ENCODE measurements at places on chromosomes 3 and 15.
A peak's percentile ranks its signal among the peaks of the same experiment; 100 is the strongest.

GRCh38 chr15:74807282-74807681 lies 5.4 kb upstream of the LMAN1L start:
- DNase-seq: no peak

- DNase-seq: no peak
Measured at GRCh38 chr3:105347625-105348302, 18.9 kb upstream of the ALCAM start.

GRCh38 chr3:106438887-106439286 lies 570.1 kb upstream of the CBLB start:
- DNase-seq: no peak

GRCh38 chr3:94272016-94272415 lies 209.2 kb downstream of the NSUN3 start:
- no peak for DNase-seq

- DNase-seq: no peak
Measured at GRCh38 chr15:90872486-90873184, 4.2 kb downstream of the FURIN start.

DNA sequence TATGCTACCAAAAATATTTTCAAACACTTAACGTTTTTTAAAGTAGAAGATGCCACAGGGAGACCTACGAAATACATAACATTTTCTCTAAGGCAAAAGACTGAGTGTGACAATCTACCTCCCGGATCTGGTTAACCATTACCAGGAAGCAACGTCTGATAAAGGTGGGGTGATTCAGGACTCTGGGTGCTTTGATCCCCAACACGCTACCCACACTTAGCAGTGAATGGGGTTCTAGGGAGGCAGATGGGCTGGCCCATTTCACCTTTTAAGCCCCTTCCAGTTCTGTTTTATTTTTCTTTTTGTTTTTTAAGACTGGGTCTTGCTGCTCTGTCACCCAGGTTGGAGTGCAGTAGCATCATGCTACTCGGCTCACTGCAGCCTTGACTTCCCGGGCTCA lies 39.5 kb downstream of the EIF4E3 start:
- no peak for DNase-seq

DNA sequence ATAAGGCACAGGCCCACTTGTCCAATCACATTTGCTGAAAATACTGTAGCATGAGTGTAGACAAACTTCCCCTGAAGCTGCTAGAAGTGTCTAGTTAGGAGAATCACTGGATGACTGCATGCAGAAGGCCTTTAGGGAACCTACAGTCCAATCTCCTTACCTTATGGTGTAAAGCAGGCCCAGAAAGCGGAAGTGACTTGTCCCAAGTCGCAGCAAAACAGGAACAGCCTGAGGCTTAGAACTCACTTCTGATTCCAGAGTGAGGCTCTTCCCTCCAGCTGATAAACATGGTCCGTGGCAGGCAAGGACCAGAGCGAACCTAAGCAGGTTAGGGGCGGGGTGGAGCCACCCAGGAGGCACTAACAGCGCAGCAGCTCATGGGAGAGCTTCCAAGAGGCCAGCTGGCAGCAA lies 2.5 kb downstream of the GRAMD2A start:
- DNase-seq: no peak

DNA sequence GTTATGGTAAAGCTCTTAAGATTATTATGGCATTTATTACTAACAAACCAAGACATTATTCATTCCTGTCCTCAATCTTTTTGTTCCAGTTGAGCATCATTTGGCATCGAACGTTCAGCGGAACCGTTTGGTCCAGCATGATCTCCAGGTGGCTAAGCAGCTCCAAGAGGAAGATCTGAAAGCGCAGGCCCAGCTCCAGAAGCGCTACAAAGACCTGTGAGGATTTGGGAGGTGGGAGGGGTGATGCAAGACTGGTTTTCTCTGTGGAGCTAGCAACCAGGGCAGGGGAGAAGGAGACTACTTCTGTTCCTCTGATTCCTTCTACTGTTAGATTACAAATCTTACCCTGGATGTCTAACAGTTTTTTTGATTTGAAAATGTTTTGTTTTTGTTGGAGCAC lies 27.6 kb upstream of the UTS2B start:
- no peak for DNase-seq

- no peak for DNase-seq
Measured at GRCh38 chr15:60652870-60653269, 173.9 kb upstream of the ICE2 start.

- DNase-seq: no peak
Measured at GRCh38 chr3:154105218-154105975, 15.8 kb upstream of the ARHGEF26 start.

- DNase-seq: no peak
Measured at GRCh38 chr15:40322531-40323238, 807 bp upstream of the INAFM2 start.

GRCh38 chr3:105274958-105275357 lies 91.8 kb upstream of the ALCAM start:
- DNase-seq: no peak

DNA sequence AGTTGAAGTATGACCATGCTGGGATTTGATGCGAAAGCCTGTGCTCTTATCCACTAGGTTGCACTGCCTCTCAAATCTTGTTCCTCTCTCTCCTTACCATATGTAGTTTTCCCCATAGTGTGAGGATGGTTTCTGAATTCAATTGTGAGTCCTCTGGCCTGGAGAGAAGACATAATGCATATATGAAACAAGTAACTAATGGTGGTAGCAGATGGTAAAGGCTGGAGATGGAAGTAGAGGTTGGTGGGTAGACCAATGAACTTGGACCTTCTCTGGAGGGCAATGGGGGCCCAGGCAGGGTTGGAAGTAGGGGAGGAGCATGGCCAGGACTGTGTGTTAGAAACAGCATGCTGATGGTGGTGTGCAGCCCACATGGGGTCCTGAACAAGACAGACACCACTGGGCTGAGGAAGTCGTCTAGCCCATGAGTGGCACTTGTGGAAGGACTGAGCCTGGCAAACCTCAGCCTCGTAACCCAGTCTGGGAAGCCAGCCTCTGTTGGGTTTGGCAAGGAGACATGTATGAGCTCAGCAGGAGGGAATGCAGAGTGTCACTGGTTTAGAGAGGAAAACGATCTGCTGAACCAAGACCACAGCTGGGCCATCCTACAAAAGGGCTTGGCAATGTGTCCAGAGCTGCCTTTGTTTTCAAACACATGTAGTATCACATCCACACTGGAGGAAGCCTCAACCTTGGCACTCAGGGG lies 18.5 kb upstream of the LMCD1 start:
- DNase-seq: no peak

GRCh38 chr3:146218880-146219866 lies 31.7 kb downstream of the PLSCR4 start:
- DNase-seq: peak; percentile 20

- no peak for DNase-seq
Measured at GRCh38 chr3:23669541-23670255, 136.1 kb upstream of the UBE2E1 start.

DNA sequence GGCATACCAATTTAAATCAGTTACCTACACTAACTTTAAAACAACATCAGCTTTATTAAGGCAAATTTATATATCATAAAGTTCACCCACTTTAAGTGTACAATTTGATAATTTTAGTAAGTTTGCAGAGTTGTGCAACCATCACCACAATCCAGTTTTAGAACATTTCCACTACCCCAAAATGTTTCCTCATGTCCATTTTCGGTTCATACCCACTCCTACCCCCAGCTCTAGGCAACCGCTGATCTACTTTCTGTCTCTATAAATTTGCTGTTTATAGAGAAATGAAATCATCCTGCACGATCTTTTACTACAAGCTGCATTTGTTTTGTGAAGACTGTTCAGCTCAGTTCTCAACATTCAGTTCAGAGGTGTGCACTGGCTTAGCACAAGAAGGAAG lies 31.5 kb upstream of the FAM81A start:
- no peak for DNase-seq

DNA sequence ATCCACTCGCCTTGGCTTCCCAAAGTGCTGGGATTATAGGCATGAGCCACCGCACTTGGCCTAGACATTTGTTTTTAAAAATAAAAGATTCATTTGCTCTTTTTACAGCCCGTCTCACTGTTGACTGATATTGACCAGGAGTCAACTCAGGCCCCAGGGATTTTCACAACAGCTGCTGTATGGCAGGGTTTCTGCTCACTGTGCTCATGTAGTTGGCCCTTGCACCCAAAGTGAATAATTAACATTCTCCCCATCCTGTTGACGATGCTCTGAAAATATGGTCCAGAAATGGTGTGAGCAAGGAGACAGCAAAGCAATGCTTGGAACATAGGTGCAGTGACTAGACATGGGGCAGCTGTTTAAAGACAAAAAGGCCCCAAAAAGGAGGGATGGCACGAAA lies 2.9 kb upstream of the CCR5 start:
- no peak for DNase-seq

DNA sequence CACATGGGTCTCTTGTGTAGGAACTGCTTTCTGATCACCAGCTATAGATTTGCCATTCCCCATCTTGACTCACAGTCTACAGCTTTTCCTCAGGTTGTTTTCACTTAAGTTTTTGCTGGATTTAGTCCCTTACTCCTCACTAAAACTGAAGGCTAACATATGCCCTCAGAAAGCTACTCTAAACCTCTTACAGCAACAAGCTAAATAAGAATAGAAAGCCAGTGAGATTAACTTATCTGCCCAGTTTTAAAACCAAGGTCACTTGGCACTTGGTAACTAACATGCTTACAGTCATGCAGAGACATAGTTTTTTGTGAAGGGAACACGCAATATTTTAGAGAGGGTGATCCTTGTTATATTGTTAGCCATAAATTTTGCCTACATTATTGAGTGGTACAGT lies at the start of gene GUCA1C:
Gene GUCA1C (minus strand): TSS at position 180 of the 400 bp plus-strand sequence. CDS start 117 bp downstream, at position 63.
- no peak for DNase-seq

GRCh38 chr3:72678867-72679266 lies 169.4 kb downstream of the SHQ1 start:
- no peak for DNase-seq

- no peak for DNase-seq
Measured at GRCh38 chr3:115843206-115843605, 219.9 kb downstream of the GAP43 start.

DNA sequence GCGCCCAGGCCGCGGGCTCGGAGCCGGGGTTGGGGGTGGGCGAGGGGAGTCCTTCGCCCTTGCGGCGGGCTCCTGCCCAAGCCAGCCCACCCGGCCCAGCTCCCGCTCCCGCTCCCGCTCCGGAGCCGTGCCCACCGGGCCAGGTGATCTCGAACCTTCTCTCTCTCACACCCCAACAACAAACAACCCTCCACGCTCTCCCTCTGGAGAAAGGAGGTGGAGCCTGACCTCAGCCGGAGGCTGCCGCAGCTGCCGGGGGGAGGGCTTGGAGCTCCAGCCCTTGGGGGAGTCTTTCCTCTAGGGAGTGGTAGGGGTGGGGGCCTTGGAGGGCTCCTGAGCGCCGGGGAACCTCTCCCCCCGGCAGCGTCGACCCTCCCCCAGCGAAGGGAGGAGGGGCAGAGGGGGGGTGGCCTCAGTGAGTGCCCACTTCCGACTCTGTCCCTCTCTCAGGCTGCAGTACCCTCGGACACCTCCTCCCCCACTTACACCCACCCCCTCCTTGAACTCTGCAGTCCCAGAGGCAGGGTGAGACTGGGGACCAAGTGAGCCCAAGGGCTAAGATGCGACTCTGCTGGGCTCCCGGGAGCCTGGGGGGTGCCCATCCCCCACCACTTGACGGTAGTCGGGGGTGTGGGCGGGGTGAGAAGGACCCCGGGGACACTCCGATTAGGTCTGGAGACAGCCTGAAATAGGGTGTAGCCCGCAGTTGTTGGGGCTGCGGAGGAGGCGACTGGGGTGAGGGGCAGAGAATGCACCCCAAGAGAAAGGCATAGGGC lies 4.4 kb upstream of the BAHD1 start:
- DNase-seq: peak; percentile 63

DNA sequence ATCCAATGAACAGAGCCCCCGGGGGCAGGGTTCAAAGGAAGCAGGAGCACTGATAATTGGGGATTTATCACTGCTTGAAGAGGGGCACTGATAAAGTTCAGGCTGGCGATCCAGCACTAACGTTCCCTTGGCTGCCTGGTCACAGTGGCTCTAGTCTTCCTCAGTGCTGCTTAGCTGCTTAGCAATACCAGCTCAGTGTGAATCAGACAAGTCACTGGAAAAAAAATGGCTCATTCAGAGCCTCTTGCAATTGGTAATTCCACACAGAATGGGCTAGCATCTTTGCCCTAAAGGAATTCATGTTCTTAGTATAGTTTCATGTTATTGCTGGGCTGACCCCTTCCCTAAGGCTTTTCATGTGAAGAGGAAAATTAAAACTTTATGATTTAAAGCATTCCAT lies 95.7 kb upstream of the SLC2A2 start:
- DNase-seq: no peak

DNA sequence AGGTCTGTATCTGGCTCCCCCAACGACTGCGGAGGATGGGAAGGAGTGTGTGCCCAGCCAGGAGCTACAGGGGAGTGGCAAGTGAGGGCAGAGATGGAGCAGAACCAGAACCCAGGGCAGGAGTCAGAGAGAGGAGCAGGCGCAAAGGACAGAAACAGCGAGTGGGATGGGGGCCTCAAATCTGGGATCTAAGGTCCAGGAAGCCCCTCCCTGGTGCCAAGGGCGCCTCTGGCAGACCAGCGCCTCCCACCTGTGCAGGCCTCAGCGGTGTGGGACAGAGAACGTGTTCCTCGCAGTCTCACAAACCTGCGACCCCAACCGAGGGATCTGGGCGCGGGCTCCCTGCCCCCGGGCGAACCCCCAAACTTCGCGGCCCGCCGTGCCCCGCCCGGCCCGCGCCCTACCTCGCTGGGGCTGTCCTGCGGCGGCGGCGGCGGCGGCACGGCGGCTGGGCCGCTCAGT lies 301 bp downstream of the PCBP4 start:
- no peak for DNase-seq

DNA sequence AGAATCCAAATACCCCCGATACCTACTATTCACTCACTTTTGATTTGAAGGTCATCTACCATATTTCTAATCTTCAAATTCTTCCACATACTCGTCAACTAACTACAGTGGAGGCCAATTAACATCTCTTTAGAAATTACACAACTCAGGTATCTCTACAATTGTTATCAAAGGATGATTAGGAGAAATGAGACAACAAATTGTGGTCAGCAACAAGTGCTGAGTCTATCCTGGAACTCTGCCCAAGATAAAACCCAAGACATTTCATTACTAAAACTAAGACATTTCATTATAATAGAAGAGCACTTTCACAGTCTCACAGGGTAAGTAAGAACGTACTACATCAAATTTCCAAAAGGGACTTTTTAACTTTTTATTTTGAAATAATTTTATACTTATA lies 100.0 kb downstream of the TBC1D5 start:
- DNase-seq: no peak

DNA sequence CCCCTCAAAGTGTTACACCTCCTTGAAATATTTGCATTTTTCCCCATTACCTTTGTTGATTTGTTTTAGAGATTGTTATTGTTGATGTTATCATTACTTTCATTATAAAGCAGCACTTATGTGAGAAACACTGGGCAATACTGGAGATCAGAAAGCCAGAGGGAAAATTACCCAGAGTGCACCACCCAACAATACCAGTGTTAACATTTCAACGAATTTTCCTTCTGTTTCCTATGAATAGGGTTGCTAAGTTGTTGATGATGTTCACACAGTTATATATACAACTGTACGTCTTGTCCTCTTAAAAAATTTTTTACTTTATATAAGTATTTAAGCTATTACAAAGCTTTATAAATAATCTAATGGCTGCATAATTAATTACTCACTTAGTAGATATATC lies 173.6 kb upstream of the UMPS start:
- DNase-seq: no peak

Measured in iPS-NIHi11 (cell line).